ENCODE measurements at places on chromosomes 16 and 17.

DNA sequence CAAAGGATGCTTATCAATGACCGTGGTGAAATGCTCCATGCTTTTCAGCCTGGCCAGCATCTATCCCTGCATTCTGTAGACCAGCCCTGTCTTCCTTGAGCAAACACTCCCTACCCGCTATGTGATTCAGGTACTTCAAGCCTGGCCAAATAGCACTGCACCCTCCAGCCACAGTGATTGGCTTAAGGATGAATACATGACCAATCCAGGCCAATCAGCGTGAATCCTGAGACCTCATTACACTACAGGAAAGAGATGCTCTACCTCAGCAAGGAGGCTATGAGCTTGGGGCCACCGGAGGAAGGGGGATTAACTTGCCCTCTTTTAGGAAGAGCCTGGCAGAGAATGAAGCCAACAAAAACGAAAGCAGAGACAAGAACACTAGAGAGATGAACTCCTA, 162.5 kb downstream of the ZNF423 start:
- no peak for DNase-seq

- no peak for DNase-seq
Observed at GRCh38 chr16:4142268-4142667, 26.0 kb upstream of the ADCY9 start.

- DNase-seq, result no peak
Observed at GRCh38 chr16:15041271-15042004, 14.4 kb downstream of the NTAN1 start.

DNA sequence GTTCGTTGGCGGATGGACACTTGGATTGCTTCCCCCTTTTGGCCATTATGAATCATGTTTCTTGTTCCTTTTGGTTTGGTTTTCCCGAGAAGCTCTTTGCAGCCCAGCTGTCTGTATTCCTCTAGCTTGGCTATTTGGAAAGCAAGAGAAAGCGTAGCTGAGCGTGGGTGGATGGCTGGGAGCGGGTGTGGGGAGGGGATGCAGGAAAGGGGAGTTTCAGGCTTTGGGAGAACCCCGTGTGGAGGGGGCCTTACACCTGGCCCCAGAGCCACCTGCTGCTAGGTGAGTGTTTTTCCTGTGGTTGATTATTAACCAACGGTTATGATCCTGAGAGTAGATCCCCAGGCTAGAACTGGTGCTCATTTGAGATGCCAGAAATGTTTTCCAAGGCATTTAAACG, 103.7 kb downstream of the RAP1GAP2 start:
- no peak for DNase-seq

DNA sequence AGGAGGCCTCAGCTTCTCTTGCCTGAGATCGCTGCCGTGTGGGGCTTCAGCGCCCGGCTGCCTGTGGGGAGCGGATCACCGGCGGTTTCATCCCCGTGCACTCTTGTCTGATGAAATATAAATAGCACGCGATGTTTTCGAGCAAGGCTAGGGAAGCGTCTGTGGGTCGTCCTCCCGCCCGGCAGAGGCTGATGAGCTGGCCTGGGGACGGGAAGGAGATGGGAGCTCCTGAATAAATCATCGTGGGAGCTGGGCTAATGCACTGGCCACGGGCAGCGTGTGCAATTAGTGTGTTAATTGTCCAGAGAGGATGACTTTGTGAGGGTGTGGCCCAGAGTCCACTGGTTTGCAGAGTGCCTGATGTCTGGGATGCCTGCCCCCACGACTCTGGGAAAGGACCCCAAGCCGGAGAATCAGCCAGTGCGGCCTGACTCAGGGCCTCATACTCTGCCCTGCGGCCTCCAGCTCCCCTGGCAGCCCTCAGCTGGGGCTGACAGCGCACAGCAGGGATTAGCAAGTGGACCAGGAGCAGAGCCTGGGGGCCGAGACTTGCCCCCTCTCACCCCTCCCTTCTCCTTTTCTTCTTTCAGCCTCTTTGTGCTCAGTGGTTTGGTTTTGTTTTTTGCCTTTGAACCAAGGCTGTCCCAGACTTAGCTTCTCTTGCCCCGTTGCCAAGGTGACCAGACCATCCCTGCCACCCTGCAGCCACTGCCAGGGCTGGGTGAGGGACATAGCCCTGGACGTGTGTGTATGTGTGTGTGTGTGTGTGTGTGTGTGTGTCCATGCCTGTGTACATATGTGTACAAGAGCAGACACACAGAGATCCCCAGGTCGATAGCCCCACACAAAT, 21.4 kb downstream of the KCNJ12 start:
- no peak for DNase-seq

DNA sequence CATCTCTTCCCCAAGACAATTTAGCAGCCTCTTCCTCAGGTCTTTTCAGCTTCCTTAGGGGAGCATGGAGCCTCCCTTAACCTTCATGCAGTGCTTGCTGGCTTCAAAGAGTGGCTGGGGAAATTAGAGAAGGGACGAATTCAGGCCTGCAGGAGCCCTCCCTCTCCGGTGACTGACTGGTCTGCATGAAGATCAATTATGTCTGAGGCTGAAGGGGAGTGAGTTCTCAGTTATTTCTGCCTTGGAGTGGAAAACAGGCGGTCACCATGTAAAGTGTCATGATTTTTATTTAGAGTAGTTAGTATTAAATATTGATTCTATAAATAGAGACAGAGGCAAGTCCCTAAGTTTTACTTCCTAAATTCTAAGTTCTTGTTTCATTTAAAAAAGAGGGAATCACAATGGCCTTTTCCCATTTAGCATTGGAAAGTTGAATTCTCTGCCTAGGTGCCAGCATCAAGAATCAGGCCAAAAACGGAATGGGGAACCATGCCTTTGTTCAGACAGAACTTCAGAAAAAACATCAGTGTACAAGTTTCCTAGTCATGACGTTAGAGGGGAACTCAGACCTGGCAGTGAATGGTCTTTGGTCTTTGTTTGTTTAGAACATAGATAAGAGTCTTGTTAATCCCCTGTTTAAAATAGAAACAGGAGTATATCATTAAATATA, 4.4 kb downstream of the GABARAPL2 start:
- no peak for DNase-seq

GRCh38 chr17:57810721-57811637, 38.9 kb downstream of the MRPS23 start:
- peak; percentile 98 for DNase-seq

- no peak for DNase-seq
Observed at GRCh38 chr16:49756775-49757558, 98.9 kb downstream of the ZNF423 start.

DNA sequence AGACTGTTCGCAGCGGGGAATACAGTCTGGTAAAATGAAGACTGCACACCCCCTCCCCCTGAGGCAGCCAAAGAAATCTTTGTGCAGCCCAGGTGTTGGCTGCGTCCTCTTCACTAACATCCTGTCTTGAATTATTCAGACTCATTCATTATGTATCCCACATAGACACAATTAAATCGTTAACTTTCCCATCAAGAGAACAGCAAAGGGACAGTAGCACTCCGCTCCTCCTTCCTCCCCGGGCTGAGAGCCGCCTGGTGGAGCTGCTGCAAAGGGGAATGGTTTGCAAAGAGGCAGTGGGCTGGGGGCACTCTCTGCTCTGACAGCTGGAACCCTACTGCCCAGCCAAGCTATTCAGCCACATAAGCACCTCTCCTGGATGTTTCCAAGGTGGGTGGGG, 290.0 kb upstream of the SOX9 start:
- no peak for DNase-seq

DNA sequence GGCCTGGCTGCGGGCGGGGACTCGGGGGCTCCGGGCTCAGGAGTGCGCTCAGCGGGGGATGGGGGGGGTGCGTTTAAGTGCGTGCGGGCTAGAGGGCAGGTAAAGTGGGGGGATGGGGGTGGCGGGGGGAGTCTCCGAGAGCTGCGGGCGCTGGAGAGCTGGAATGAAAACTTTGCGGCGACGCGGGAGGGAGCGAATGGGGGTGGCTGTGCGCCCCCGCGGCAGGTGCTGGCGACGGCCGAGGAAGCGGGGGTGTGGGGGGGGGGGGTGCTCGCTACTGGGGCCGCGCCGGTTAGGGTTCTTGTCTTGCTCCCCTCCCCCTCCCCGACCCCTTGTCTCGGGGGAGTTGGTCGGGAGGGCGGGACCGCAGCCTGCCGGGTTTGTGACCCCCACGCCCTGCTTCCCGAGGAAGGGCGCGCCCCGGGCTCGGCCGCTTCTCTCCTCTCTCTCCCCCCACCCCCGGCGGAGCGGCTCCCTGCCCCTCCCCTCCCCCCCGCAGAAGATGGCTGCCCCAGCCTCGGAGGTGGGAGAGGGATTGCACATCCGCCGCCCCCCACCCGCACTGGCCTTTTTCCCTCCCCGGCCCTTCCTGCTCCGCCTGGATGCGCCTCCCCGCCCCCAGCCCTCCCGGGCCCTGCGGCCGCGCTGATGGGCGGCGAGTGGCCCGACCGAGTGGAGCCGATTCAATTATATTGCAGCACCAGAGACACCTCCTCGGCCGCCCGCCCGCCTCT, 649 bp downstream of the GSE1 start:
- DNase-seq, result no peak

DNA sequence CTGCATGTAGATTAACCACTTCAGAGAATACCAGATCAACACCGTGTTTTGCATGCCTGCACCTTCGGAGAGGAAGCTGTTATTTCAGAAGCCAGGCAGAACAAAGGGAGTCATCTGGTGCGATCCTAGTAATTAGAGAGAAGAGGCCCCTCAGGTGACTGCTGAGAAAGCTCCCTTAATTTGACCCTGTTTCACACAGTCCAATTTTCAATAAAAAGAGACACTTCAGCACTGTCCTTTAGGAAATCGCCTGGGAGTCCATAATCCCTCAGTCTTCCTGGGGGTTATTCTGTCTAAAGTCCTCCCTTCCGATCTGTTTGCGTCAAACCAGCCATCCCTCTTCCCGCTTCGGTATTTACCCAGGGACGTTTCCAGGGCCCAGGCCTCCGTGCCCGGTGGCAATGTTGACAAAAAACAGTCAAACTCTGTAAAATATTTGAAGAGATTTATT, 23.4 kb upstream of the TNRC6C start:
- no peak for DNase-seq

DNA sequence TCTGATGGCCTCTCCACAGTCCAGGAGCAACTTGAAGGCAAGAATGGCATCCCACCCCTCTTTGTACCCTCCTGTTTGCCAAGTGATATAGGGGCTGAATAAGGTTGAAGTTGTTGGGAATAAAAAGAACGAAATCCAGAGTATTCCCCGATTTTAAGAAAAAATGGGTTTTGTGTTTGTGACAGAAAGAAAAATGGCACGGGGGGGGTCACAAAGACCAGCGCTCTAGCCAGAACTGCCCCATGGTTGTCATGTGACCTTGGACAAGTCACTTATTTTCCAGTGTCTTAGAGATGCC, 1.7 kb upstream of the HEXIM1 start:
- no peak for DNase-seq

DNA sequence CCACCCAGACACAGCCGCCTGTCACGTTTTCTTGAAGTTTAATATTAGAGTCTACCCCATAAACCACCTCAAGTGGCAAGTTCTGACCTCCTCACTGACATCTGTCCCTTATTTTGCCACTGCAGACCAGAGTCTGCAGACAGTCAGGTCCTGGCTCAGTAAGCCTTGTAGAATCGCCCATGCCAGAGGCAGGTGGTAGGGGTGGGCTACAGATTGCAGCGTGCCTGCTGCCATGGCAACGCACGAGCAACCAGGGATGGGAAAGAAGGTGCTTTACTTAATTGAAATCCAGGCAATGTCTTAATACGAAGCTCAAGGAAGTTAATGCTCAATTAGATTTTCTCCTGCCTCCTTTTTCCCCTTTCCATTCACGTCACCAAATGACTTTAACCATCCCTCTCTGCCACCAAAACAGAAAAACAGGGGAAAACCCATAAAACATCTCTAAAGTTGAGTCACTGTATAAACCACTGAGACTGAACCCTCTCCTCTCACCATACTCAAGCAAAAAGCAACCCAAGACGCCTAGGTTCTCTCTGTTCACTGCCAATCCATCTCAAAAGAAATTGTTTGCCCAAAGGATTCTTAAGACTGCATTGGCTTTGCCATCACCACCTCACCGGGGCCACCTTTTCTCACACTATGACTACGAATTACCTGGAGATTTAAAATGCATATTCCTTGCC, 228.8 kb downstream of the SLC39A11 start:
- no peak for DNase-seq

GRCh38 chr17:633133-633532, 81.5 kb downstream of the VPS53 start:
- DNase-seq, result no peak

GRCh38 chr16:88613911-88614817, 24.2 kb upstream of the IL17C start:
- DNase-seq, result no peak

GRCh38 chr16:72493716-72494415, 321.9 kb upstream of the PMFBP1 start:
- DNase-seq, result no peak

GRCh38 chr16:2912330-2913199, 834 bp downstream of the FLYWCH1 start:
- no peak for DNase-seq

DNA sequence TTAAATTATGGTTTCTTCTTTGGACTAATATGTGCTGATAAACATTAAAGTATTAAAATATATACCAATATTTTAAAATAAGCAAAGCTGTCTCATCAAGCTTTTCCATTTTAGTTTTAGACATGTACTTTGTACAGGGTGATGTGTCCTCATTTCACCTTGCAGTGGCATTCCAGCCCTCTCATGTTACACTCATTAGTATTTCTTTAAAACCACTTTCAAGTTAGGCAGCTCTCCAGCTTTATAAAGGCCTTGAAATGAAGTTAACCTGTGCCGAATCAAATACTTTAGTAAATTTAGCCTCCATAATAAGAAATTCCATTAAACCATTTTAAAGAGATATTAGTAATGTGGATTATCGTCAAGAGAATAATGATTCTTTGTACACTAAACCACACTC, 107.6 kb upstream of the HLF start:
- no peak for DNase-seq

DNA sequence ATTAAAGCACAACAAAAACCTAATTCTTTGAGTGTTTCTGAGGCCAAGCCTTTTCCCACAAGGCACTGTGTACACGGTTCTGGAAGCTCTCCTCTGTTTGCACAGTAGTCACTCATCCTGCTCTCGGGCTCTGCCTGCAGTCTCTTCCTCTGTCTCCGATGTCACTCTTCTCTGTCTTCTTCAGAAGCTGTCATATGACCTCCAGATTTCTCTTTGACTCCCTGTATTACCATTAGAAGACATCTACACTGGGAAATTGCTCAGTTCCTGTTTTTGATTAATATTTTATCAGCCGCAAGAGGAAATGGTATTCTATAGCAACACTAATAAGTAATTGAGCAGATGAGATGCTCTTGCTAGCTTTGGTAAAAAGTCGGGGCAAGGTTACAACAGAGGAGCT, 422.9 kb downstream of the WWOX start:
- no peak for DNase-seq

GRCh38 chr17:33459078-33459940, 166.2 kb upstream of the ASIC2 start:
- no peak for DNase-seq

GRCh38 chr16:5036228-5037156, 2.8 kb upstream of the NAGPA start:
- no peak for DNase-seq

DNA sequence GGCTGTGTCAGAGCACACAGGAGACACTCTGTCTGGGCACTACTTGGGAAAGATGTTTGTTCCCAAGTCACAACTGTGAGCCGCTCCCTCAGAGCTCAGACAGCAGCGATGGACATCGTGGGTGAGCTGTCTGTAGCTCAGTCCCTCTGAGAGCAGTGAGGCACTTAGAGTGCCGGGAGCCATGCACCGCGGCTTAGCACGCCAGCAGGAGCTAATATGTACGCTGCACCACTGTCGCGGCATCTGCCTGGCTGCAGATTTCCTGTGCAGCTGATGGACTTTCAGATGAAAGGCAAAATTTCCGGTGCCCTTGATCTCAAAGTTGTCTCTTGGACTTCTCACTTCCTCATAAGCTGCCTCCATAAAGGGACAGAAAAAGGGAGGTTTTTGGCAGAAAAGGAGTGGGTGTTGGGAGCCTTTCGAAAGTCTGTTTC, 92.8 kb upstream of the ZNF469 start:
- DNase-seq, result no peak

Data from NCI-H2081 treated with DMSO at 0.1 percent for 48 hours (cell line).